ENCODE measurements at places on chromosomes 12 and 14.
A peak's percentile ranks its signal among the peaks of the same experiment; 100 is the strongest.

GRCh38 chr12:64273527-64274403, 51.7 kb upstream of the KICS2 start:
- DNase-seq, result no peak

GRCh38 chr14:91898372-91898771, 31.0 kb upstream of the TC2N start:
- DNase-seq, result no peak

DNA sequence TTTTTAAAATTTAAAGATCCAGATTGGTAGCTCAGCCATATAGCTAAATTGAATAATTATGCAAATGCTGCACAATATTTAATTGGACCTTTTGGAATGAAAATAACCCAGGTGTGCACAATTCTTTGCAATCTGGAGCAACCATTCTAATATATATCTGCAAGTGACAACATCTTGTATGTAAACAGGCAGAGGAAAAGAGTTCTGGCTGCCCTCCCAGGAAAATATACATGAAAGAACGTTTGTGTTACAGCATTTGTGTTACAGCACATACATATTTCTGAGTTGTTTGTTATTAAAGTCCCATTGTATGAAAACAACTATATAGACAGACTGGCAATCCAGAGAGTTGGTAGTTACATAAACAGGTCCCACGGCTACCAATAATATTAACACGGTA, 377.5 kb downstream of the DIO2 start:
- no peak for DNase-seq

GRCh38 chr12:43162138-43162537, 389.9 kb downstream of the ADAMTS20 start:
- DNase-seq, result no peak

DNA sequence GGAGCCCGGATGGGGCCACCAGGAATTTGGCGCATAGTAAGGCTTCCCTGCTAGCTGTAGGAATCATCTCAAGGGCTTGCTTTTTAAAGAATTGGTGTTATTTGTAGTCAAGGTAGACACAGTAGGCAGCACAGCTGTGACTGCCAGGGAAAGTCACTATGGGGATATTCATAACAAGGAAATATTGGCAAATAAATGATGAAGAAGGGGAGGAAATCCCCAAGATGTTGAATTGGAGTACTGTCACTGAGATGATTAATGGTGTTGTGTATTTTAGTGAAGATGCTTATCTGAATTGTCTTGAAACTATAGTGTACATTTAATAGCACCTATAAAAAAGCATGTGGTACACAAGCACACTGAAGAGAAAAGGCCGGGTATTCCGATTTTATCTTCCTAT, 118.9 kb downstream of the NPAS3 start:
- DNase-seq, result peak; percentile 17

DNA sequence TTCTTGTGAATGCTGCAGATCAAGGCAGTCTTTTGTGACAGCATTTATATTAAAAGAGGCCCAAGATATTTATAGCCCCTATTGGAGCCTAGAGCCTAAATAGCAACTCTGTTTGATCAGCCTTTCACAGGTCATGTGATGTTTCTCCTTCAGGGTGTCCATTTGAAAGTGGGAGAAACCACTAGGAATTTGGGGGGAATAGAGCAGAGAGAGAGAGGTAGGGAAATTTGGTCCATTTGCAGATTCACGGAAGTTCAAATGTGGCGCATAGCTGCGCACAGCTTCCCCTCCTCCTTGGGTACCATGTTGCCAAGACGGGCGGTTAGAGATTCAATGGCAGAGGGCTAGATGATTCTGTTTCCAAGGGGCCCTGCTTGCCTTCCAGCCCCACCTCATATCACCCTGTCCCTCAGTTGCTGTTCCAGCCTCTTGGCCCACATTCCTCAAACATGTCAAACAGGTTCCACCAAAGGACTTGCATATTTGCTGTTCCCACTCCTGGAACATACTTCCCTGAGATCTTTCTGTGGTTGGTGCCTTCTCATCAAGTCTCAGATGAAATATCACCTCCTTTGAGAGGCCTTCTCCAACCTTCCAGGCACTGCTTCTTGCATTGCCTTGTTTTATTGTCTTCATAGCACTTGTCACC, 220.8 kb downstream of the CHST11 start:
- no peak for DNase-seq

DNA sequence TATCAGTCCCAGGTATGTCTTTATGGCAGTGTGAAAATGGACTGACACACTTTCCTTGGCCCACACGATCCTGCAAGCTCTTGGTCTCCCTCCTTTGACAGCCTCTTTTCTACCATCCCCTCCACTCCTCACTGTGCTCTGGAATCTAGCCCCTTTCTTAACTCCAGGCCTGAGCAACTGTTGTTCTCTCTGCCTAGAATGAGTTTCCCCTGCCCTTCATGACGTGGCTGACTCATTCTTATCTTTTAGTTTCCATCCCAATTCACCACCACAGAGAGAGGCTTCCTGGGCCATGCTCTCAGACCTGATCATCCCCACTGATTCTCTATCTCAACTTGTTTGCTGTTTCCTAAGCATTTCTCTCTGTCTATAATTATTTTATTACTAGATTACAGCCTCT, 157.4 kb upstream of the HMGA2 start:
- no peak for DNase-seq

DNA sequence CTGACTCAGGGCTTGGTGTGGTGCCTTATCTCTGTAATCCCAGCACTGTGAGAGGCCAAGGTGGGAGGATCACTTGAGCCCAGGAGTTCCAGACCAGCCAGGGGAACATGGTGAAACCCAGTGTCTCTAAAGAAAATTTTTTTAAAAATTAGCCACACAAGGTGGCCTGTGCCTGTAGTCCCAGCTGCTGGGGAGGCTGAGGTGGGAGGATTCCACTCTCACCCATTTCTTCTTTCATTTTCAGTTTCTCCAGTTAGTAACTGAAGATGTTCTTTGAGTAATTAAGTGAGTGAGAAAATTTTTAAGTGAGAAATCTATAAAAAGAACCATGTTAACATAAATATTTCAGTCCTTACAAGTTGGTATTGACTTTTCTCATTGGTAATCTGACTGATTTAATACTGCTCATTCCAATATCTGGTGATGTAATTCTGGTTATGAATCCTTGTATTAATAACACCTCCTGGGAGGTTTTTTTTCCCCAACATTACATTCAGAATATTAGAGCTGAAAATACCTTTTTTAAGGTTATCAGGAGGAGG, 6.1 kb downstream of the METTL3 start:
- DNase-seq, result no peak

DNA sequence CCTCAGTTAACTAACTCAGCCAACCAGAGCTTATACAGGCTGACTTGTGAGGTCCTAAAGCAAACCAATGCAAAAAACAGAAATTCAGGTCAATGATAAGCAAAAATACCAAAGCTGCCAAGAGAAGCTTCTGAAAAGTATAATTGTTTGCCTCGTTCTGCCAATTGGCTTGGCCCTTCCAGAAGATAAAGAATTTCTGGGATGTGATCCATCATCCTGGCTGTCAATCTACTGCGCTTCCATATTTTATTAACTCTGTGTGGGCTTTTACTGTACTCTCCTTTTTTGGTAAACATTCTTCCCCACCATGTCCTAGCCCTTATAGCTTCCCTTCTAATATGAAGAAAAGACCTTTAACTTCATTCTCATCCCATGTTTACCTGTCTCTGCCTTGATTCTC, 387.9 kb downstream of the TMEM117 start:
- no peak for DNase-seq

- peak; percentile 48 for DNase-seq
Measured at GRCh38 chr14:70808416-70809224, 693 bp downstream of the MAP3K9 start.

- no peak for DNase-seq
Measured at GRCh38 chr14:103534576-103535061, 5.6 kb downstream of the TRMT61A start.

DNA sequence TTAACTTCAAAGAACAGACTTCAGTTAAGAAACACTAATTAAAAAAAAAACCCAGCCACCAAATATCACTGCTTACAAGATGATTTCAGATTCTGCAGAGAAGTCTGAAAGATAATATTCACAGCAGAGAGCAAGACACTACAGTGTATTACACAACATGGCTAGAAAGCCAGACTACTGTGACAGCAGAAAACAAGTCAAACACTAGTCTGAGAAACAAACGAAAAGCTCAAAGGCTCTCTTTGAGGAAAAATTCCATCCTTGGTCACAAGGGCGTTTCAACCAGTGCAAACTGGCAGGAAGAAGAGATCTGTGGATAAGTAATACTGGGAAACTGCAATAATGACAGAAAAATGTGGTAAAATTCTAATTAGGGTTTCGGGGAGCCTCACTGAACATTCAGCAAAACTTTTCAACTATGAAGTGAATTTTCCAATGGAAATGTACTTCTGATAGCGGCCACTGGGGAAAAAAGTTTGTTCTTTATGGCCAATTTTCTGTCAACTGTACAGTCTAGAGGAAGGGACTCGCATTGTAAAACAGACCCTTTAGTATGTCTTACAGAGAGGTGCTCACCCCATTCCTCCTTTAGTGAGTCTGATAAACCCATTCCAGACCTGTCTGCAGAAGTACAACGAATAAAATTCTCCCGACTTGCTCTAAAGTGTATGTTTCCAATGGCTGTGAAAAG, 50.4 kb downstream of the ACADS start:
- no peak for DNase-seq

DNA sequence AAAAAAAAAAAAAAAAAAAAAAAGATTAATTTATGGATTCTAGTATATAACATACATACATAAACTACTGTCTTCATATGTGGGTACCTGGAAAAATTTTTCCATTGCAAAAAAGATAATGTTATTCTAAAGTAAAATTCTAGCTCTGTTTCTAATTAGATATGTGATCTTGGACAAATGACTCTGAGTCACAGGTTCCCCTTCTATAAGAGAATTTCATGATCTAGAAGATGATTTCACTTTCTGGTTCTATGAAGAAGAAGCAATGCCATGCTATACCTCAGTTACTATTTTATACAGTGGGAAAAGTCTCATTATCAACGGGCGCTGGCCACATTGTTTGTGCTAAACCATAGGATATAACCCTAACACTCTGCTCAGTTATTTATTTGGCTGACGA, 351.3 kb downstream of the ZFP36L1 start:
- DNase-seq, result no peak

DNA sequence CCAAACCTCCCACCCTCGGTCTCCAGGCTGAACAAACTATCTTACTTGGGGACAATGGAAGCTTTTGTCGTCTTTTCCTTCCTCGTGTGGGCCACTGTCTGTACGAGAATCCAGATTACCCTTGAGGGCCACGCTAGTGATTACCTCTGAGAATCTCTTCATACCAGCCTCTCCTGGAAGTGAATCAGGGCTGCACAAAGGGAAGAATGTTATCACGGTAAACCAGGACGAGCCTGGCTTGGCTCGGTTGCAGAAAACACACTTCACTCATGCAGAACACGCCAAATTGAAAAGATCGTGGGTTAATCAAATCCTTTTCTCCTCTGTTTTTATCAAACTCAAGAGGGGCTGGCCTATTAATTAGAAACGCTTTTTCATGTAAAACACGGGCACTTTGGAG, 51.6 kb upstream of the MYL2 start:
- no peak for DNase-seq

- DNase-seq, result no peak
Measured at GRCh38 chr12:111769599-111769998, 2.9 kb downstream of the ALDH2 start.

DNA sequence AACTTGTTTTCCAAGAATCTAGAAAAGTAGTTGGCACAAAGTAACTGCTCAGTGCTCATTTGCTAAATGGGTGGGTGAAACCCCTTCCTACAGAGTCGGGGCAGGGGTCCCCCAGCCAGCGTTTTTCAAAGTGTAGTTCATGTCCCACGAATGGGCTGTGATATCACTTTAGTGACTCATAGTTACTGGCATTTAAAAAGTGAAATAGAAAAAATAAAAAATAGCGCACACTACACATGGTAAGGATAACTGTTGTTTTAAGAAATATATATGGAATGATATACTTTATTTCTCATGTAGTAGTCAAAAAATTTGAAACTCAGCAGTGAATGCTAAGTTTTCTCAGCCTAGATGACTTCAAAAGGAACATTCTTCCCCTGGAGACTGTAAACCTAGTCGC, 250.4 kb downstream of the CHST11 start:
- DNase-seq, result no peak

DNA sequence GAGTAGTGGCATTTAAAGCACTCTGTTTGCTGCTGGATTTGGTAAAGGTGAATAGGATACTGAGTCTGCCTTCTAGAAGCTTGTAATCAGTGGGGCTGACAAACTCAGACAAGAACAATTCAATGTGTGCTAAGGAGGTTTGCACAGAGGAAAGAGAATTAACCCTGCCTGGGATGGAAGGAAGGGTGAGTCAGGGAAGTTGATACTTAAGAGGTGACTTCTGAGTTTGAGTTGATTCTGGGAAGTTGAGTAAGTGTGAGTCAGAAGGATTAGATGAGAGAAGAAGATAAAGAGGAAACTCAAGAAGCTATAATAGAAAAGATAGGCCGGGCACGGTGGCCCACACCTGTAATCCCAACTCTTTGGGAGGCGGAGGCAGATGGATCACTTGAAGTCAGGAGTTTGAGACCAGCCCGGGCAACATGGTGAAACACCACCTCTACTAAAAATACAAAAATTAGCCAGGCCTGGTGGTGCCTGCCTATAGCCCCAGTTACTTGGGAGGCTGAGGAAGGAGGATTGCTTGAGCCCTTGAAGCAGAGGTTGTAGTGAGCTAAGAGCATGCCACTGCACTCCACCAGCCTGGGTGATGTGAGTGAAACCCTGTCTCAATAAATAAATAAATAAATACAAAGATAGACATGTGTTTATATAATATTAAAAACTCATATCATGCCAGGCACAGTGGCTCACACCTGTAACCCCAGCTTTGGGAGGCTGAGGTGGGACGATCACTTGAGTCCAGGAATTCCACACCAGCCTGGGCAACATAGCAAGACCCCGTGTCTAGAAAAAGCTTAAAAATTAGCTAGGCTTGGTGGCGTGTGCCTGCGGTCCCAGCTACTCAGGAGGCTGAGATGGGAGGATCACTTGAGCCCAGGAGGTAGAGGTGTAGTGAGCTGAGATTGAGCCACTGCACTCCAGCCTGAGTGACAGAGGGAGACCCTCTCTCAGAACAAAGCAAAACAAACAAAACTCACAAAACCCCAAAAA, 126.8 kb upstream of the CPM start:
- no peak for DNase-seq

DNA sequence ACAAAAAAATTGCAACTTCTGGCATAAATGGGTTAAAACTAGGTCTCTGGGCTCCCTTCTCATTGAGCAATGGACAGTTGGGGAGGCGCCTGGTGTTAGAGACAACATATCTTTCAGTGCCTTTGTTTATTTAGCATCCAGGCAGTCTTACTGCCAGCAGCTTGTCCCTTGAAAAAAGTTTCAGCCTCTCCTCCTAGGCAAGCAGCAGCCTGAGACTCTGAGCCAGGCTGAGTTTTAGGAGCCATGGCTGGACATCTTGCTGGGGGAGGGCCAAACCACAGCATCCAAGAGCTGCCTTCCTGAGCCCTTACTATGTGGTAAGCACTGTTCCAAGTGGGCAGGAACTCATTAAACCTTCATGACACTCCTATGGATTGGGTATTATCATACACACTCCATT, 10.1 kb upstream of the JDP2 start:
- no peak for DNase-seq

- DNase-seq, result peak; percentile 79
Measured at GRCh38 chr14:22200977-22201605, 387.9 kb downstream of the DAD1 start.

- DNase-seq, result no peak
Measured at GRCh38 chr12:102643879-102644575, 163.7 kb upstream of the IGF1 start.
